Activated CD4-positive, alpha-beta T cell treated with anti-CD3 and anti-CD28 coated beads, Interleukin-2, amount 50 U/mL, for 4 hours (primary cell): ENCODE measurements at places on chromosomes 16 and 17.
A peak's percentile ranks its signal among the peaks of the same experiment; 100 is the strongest.

DNA sequence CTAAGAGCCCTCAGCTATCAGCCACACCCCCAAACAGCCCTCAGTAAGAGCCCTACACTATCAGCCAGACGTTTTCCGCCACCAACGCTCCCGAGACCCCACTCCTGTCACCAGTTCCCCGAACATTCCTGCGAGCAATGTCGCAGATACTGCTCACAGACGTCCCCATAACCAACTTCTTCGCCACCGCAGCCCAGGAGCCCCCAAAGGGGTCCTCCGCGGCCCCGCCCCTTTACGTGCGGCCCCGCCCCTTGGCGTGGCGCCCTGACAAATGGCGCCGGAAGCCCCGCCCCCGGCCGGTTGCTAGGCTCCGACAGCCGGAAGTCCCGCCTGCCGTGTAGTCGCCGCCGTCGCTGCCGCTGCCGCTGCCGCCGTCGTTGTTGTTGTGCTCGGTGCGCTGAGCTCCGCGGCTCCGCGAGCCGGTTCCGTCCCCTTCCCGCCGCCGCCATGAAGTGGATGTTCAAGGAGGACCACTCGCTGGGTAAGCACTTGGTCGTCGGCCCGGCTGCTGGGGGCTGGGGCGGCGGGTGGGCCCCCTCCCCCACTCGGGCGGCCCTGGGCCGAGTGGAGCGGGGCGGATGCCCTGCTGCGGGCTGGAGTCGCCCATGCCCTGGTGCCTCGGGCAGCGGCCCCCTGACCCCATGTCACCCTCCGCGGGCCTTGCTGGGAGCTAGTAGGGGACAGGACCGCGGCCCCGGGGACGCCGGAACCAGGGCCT lies at the start of gene GABARAPL2:
TSS of gene GABARAPL2 (plus strand) at position 340 of the 718 bp plus-strand sequence. CDS start at position 448, 108 bp downstream.
- DNase-seq: peak; percentile 84

DNA sequence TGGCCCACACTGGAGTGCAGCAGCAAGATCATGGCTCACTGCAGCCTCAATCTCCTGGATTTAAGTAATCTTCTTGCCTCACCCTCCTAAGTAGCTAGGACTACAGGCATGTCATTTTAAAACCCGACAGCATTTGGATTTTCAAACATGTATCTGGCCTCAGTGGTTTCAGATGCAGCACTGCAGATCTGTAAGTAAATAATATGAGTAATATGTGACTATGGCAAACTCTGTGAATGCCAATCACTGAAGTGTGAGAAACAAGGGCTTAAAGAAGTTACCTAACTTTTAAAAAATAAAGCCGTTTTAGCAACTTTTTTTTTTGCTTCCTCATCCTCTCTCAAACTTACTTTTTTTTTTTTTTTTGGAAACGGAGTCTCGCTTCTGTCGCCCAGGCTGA lies 11.9 kb downstream of the CEP20 start:
- DNase-seq: no peak

DNA sequence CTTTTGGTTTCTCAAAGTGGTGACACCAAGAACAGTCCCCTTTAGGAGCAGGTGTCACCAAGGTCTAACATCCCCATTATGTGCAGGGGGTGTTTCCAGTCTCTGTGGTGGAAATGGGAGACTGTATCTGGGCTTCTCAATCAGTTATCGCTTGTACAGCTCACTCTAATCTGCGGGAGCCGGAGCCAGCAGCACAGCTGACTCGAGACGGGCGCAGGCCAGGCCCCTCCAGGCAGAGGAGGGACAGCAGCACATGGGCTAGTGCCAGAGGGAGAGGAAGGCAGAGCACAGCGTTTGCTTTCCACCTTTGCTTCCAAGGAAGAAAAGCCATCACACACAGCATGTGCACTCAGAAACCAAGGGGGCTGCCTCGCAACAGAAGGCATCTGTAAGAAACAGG lies 91.2 kb upstream of the CREBBP start:
- DNase-seq: no peak

- DNase-seq: no peak
Observed at GRCh38 chr16:23206986-23207385, 24.4 kb downstream of the SCNN1G start.

- peak; percentile 59 for DNase-seq
Observed at GRCh38 chr16:2919511-2920255, 8.0 kb downstream of the FLYWCH1 start.

- no peak for DNase-seq
Observed at GRCh38 chr17:2925011-2925410, 128.8 kb downstream of the RAP1GAP2 start.

DNA sequence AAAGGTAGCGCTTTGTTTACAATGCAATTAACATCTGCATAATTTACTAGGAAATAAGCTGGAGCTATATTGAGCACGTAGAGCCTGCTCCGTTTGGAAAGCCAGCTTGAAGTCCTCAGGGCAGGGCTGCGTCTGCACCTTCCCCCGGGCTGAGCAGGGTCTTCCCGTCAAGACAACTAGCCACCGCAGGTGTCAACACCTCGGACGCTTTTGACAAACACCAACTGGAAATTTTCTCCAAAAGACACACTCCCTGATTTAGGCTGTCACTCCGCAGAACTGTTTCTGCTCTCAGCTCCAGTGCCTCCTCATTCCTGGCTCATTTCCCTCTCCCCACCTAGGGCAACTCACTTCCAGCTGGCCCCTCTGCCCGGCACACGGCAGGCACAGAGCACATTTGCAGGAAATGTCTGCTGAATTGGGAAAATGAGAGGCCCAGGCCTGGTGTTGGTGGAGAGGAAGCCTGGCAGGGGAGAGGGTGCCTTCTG lies 170.3 kb downstream of the MAF start:
- DNase-seq: no peak

DNA sequence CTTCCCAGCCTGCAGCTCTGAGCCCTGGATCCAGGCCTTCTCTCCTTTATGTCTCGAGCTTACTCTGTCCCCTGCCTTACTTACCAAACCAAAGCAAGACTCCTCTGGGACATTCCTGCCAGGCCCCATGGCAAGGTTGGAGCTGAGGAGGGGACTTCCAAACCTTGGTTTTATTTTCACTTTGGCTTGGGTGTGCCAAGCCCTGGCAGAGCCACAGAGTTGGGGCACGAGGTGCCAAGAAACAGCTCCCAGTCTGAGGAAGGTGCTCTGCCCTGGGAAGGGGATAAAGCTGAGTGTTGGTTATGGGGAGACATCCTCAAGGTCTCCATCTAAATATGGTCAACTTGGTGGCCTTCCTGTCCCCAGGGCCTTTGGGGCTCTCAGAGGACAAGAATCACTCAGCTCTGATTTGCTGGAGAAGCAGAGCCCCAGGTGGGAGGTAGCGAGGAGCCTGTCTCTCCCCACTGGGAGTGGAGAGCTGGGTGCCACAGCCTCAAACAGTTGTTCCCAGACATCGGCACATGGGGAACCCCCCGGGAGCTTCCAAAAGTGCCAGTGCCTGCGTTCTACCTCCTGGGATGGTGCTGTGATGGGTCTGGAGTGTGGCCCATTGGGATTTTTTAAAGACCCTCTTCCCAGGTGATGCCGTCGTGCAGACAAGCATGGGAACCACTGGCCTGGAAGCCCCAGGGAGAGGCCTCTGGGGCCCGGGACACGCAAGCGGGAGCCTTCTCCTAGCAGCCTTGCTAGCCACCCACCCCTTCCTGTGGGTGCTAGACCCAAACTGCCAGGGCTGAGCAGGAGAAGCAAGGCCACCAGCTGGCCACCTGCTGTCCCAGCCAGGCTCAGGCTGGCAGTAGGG lies 10.3 kb downstream of the NLRC5 start:
- peak; percentile 20 for DNase-seq
